ENCODE measurements at places on chromosomes 4 and X. TPM values are rescaled to one million over a fixed set of nuclear protein-coding genes. Genes with fewer than 3 reads are reported as not detected.
A peak's percentile ranks its signal among the peaks of the same experiment; 100 is the strongest.

GRCh38 chr4:128566693-128567092, 242.8 kb upstream of the JADE1 start:
- H3K4me1 ChIP-seq: peaks cover 8% of the 10 kb centered on the region
- H3K27me3 ChIP-seq: peaks cover 7% of the 10 kb centered on the region
- H3K27ac ChIP-seq: no peak overlapping the region
- no peak for DNase-seq
- no peak overlapping the region for H3K4me3 ChIP-seq

DNA sequence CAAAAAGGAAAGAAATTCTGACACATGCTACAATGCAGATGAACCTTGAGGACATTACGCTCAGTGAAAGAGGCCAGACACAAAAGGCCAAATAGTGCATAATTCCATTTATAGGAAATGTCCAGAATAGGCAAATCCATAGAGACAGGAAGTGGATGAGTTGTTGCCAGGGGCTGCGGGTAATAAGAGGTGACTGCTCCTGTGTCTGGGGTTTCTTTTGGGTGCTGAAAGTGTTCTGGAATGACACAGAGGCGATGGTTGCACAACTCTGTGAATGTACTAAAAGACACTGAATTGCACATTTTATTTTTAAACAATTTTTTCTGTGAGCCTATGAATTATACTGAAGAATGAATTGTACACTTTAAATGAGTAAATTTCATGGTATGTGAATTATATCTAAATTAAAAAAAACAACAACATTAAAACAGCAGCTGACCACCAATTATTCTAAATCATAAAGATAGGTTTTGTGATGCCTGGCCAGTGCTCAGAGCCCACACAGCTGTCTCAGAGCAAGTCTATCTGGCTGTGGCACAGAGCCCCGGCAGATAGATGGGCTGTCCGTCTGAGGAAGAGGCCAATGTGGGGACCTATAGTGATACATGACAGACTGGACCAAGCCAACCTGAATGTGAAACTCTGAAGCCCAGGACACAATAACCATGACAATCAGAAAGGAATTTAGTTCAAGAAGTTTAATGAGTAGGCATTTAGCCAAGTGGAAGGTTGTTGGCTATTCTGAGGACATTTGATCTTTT, 23.5 kb upstream of the IRAK1 start:
- peaks cover 27% of the 10 kb centered on the region for H3K4me1 ChIP-seq
- no peaks in the 10 kb centered on the region for H3K36me3 ChIP-seq
- H3K27ac ChIP-seq: no peak overlapping the region
- no peaks in the 10 kb centered on the region for H3K27me3 ChIP-seq
- no peak for DNase-seq

GRCh38 chrX:153831429-153832150, 1.2 kb upstream of the PDZD4 start:
- H3K4me1 ChIP-seq: no peaks in the 10 kb centered on the region
- H3K27ac ChIP-seq: no peak overlapping the region
- no peak for DNase-seq
- H3K36me3 ChIP-seq: no peaks in the 10 kb centered on the region
- peaks cover 6% of the 10 kb centered on the region for H3K27me3 ChIP-seq

GRCh38 chr4:71254451-71255012, 84.3 kb upstream of the SLC4A4 start:
- no peaks in the 10 kb centered on the region for H3K36me3 ChIP-seq
- H3K4me1 ChIP-seq: peaks cover 5% of the 10 kb centered on the region
- H3K27ac ChIP-seq: no peak overlapping the region
- H3K27me3 ChIP-seq: no peaks in the 10 kb centered on the region

DNA sequence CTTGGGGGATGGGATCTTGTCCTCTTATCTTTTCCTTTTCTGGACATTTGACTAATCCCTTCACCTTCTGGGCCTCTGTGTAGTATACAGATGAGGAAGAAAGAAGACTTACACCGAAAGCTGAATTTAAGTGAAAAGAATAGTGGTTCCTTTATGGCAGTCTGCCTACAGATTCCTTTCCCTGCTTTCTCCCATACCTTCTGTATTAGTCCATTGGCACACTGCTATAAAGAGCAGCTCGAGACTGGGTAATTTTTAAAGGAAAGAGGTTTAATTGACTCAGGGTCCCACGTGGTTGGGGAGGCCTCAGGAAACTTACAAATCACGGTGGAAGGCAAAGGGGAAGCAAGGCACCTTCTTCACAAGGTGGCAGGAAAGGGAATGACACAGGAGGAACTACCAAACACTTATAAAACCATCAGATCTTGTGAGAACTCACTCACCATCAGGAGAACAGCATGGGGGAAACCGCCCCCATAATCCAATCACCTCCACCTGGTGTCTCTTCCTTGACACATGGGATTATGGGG, 34.0 kb upstream of the CD38 start:
- peak overlapping the region; percentile 89 for H3K27ac ChIP-seq
- no peak overlapping the region for H3K4me3 ChIP-seq
- peaks cover 4% of the 10 kb centered on the region for H3K27me3 ChIP-seq
- H3K4me1 ChIP-seq: peaks cover 18% of the 10 kb centered on the region
- no peak for DNase-seq
- H3K36me3 ChIP-seq: peaks cover 5% of the 10 kb centered on the region

- H3K4me3 ChIP-seq: no peak overlapping the region
- no peaks in the 10 kb centered on the region for H3K4me1 ChIP-seq
- no peaks in the 10 kb centered on the region for H3K36me3 ChIP-seq
- no peak for DNase-seq
These were observed 299.5 kb upstream of the HAND2 start for GRCh38 chr4:173829565-173829964.

GRCh38 chr4:17055788-17056187, 157.3 kb upstream of the LDB2 start:
- H3K27ac ChIP-seq: no peak overlapping the region
- H3K4me1 ChIP-seq: peaks cover 8% of the 10 kb centered on the region
- DNase-seq: no peak
- peaks cover 4% of the 10 kb centered on the region for H3K27me3 ChIP-seq
- H3K36me3 ChIP-seq: no peaks in the 10 kb centered on the region

- no peaks in the 10 kb centered on the region for H3K27me3 ChIP-seq
- no peak overlapping the region for H3K4me3 ChIP-seq
- H3K27ac ChIP-seq: no peak overlapping the region
- no peak for DNase-seq
- H3K36me3 ChIP-seq: no peaks in the 10 kb centered on the region
These were observed 1068.3 kb downstream of the STIM2 start for GRCh38 chr4:27928761-27929540.

DNA sequence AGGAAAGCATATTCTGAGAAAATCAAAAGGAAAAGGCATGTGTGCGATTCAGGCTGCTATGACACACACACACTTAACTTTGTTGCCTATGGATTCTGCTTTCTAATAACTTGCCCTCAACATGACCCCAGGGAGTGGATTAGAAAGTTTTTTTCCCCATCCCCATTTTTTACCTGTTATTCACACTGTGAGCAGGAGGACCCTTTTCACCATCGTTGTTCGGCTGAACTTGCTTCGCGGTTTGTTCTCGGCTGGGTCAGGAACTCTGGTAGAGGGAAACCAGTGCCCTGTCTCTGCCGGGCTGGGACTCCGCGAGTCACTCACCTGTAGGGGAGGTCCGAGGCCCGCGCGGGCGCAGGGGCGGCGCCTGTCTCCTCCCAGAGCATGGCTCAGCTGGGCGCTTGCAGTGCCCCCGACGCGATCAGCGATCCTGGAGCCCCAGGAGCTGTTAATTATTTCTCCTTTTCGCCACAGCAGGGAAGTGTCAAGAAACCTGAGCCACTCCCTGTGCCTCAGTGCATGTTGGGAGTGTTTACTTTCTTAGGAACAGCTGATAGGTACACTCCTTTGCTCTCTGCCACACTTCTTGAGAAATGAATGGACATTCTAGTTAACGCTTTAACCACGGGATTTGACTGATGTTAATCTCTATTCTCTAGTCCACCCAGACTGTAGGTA, at the start of gene RASSF6:
TSS of gene RASSF6 (minus strand) at position 322 of the 678 bp plus-strand sequence. CDS start 8,641 bp downstream, outside the sequence.
- H3K4me1 ChIP-seq: no peaks in the 10 kb centered on the region
- no peaks in the 10 kb centered on the region for H3K36me3 ChIP-seq
- H3K27ac ChIP-seq: no peak within 1 kb of the TSS
- peak within 1 kb of the TSS; percentile 56 for H3K4me3 ChIP-seq
- no peak for DNase-seq

GRCh38 chr4:95867919-95868318, 28.0 kb downstream of the PDHA2 start:
- peaks cover 21% of the 10 kb centered on the region for H3K36me3 ChIP-seq
- H3K27ac ChIP-seq: no peak overlapping the region
- H3K4me1 ChIP-seq: no peaks in the 10 kb centered on the region
- DNase-seq: no peak

GRCh38 chr4:45350438-45350837, 624.1 kb upstream of the GNPDA2 start:
- no peak overlapping the region for H3K4me3 ChIP-seq
- H3K27me3 ChIP-seq: peaks cover 2% of the 10 kb centered on the region
- DNase-seq: no peak
- no peaks in the 10 kb centered on the region for H3K36me3 ChIP-seq
- peak overlapping the region; percentile 84 for H3K27ac ChIP-seq

GRCh38 chr4:137532869-137533236, 559 bp upstream of the PCDH18 start:
- no peaks in the 10 kb centered on the region for H3K36me3 ChIP-seq
- H3K27ac ChIP-seq: no peak overlapping the region
- H3K27me3 ChIP-seq: no peaks in the 10 kb centered on the region

DNA sequence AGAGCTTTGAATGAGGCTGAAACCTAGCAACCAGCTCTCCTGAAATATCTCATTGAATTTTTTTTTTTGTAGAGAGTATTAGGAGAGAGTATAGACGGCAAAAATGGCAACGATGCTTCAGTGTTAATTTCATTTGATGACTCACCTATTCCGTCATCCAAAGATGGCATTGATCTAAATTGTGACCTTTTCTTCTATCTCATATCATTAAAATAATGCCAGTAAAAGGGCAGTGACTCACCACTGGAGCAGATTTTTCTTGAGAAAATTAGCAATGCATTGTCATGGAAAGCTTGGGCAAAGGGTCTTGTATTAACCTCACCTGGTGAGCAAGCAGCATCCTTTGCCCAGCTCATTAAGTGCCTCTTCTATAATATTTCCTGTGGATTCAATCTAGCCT, 19.6 kb downstream of the VMA21 start:
- H3K4me1 ChIP-seq: no peaks in the 10 kb centered on the region
- H3K36me3 ChIP-seq: no peaks in the 10 kb centered on the region
- DNase-seq: no peak
- H3K27me3 ChIP-seq: no peaks in the 10 kb centered on the region
- H3K4me3 ChIP-seq: no peak overlapping the region

DNA sequence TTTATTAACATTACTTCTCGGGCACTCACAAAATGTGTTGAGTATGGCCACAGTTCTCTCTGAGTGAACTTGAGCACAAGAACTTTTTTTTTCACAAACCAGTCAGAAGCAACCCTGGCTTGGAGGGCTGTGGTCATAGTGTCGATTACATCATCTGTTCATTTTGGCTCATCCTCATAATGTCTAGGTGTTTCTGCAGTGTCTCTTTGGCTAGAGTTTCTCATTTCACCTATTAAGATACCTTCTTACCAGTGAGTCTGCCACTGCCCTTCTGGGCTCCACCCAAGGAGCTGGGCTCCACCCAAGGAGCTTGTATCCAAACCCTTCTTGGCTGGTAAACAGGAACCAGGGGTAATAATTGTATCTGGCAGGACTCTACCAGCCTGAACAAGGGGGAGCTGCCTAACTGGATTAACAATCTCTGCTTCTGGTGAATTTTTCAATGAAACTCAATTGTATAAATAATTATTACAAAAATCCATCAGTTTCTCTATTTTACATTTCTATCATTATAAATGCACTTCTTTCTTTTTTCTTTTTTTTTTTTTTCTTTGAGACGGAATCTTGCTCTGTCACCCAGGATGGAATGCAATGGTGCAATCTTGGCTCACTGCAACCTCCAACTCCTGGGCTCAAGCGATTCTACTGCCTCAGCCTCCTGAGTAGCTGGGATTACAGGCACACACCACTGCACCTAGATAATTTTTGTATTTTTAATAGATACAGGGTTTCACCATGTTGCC, 667.7 kb upstream of the SLIT2 start:
- H3K4me3 ChIP-seq: no peak overlapping the region
- H3K27me3 ChIP-seq: no peaks in the 10 kb centered on the region
- no peaks in the 10 kb centered on the region for H3K4me1 ChIP-seq
- H3K27ac ChIP-seq: no peak overlapping the region

- H3K4me1 ChIP-seq: no peaks in the 10 kb centered on the region
- H3K27me3 ChIP-seq: no peaks in the 10 kb centered on the region
- no peak for DNase-seq
- H3K4me3 ChIP-seq: no peak overlapping the region
- no peaks in the 10 kb centered on the region for H3K36me3 ChIP-seq
- no peak overlapping the region for H3K27ac ChIP-seq
These were observed 28.7 kb downstream of the S100G start for GRCh38 chrX:16678689-16679088.

HS6ST2 gene
- total RNA-seq: 2.9 TPM

PCDH18 gene
- 7.4 TPM for total RNA-seq

MAGEA2 gene
- total RNA-seq: 2.7 TPM

NFKB1 gene
- total RNA-seq: 3.2 TPM

PRDM5 gene
- total RNA-seq: 16.6 TPM

ZNF185 gene
- total RNA-seq: 1.1 TPM

PROM1 gene
- total RNA-seq: 36.9 TPM

ALPK1 gene
- 0.86 TPM for total RNA-seq

GRPR gene
- total RNA-seq: 0.56 TPM

FRMPD4 gene
- total RNA-seq: 6.2 TPM

All from glutamatergic neuron (in vitro differentiated cells).